ENCODE measurements at places on chromosomes 2 and 18. TPM values are rescaled to one million over a fixed set of nuclear protein-coding genes. Genes with fewer than 3 reads are reported as not detected.

- no peaks in the 10 kb centered on the region for H3K4me1 ChIP-seq
- DNase-seq: no peak
- no peaks in the 10 kb centered on the region for H3K36me3 ChIP-seq
- no peaks in the 10 kb centered on the region for H3K27me3 ChIP-seq
- H3K27ac ChIP-seq: no peak overlapping the region
Measured at GRCh38 chr2:148971547-148971946, 67.0 kb upstream of the LYPD6B start.

DNA sequence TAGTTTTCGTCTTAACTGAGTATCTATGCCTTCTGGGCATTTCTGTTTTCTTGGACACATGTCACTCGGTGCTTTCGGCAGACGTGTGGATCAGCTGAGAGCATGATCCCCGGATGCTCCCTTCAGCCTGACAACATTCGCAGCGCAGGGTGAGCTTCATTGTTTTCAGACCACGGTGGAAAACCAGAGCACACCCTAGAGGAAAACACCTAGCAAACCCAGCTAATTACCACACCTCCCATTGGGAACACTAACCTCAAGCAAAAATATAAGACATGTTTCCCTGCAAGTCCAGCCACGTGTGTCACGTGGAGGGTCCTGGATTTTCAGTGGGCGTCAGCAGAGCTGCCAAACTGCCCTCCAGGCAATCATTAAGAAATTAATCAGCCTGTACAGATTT, 31.0 kb downstream of the ANKRD29 start:
- H3K4me3 ChIP-seq: no peak overlapping the region
- DNase-seq: no peak
- peaks cover 10% of the 10 kb centered on the region for H3K36me3 ChIP-seq
- peaks cover 43% of the 10 kb centered on the region for H3K4me1 ChIP-seq
- no peaks in the 10 kb centered on the region for H3K27me3 ChIP-seq
- no peak overlapping the region for H3K27ac ChIP-seq

GRCh38 chr2:175806125-175806490, 196.0 kb downstream of the LNPK start:
- H3K4me3 ChIP-seq: no peak overlapping the region
- peaks cover 11% of the 10 kb centered on the region for H3K27me3 ChIP-seq
- H3K4me1 ChIP-seq: peaks cover 8% of the 10 kb centered on the region
- H3K27ac ChIP-seq: no peak overlapping the region
- DNase-seq: no peak

- H3K27me3 ChIP-seq: no peaks in the 10 kb centered on the region
- DNase-seq: no peak
- no peaks in the 10 kb centered on the region for H3K36me3 ChIP-seq
- no peak overlapping the region for H3K27ac ChIP-seq
- no peaks in the 10 kb centered on the region for H3K4me1 ChIP-seq
Measured at GRCh38 chr2:191500566-191500883, 177.4 kb upstream of the NABP1 start.

SERPINB13 gene
- not detected for total RNA-seq

GRCh38 chr2:187150670-187151069, 297.4 kb downstream of the CALCRL start:
- no peaks in the 10 kb centered on the region for H3K4me1 ChIP-seq
- no peak overlapping the region for H3K27ac ChIP-seq
- H3K36me3 ChIP-seq: no peaks in the 10 kb centered on the region
- H3K4me3 ChIP-seq: no peak overlapping the region
- no peaks in the 10 kb centered on the region for H3K27me3 ChIP-seq

DNA sequence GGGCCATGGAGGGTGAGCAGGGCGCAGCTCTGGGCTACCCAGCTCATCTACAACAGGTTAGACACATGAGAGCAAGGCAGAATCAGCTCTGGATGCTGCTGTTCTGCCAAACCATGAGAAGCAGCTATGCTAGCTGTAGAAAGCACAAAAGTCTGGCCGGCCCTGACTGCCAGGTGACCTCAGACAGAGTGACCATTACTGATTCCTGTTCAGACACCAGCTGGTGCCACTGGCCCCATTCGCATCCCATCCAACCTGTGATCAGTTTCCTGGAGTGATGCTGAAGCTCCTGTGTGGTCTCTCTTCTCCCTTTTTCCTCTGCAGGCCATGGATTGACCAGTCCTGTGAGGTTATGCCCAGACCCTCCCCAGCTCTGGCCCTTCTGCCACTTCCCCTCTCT, 14.3 kb downstream of the RBMS1 start:
- DNase-seq: no peak
- H3K36me3 ChIP-seq: no peaks in the 10 kb centered on the region
- no peaks in the 10 kb centered on the region for H3K27me3 ChIP-seq
- H3K27ac ChIP-seq: no peak overlapping the region
- no peak overlapping the region for H3K4me3 ChIP-seq

INHBB gene
- total RNA-seq: not detected

TWIST2 gene
- total RNA-seq: not detected

DNA sequence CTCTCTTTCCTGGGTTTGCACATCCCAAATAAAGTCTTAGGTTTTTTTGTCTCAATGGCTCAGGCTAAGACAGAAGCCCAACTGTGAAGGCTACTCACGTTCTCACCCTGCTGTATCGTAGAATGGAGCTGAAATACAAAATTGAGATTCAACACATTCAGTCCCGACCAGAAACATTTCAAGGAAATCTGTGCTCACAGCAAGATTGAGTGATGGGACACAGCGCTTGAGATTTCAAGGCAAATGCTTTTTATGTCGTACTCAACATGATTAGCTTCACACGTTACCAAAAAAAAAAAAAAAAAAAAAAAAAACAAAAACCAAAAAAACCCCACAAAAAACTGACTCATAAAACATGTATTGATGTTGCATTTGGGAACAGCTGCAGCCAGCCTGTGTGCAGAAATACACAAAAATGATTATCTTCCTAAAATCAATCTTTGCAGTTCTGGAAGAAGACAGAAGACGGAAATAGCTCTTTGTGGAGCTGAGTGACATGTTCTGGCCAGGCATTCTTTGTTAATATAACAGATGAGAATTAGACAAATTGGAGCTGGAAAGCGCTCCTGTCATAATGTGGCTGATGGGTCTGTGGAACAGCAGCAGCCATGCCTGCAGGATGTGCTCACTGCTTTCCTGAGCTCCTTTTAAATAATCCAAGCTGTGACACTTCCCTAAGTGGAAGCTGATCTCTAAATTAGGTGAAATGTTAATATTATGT, 453.2 kb downstream of the LPIN1 start:
- H3K27ac ChIP-seq: no peak overlapping the region
- H3K27me3 ChIP-seq: peaks cover 67% of the 10 kb centered on the region
- no peaks in the 10 kb centered on the region for H3K4me1 ChIP-seq
- no peak for DNase-seq

GRCh38 chr2:9649261-9649660, 18.5 kb upstream of the YWHAQ start:
- H3K36me3 ChIP-seq: peaks cover 10% of the 10 kb centered on the region
- no peak overlapping the region for H3K27ac ChIP-seq
- no peak overlapping the region for H3K4me3 ChIP-seq
- peaks cover 46% of the 10 kb centered on the region for H3K27me3 ChIP-seq
- no peak for DNase-seq
- H3K4me1 ChIP-seq: peaks cover 13% of the 10 kb centered on the region

DNA sequence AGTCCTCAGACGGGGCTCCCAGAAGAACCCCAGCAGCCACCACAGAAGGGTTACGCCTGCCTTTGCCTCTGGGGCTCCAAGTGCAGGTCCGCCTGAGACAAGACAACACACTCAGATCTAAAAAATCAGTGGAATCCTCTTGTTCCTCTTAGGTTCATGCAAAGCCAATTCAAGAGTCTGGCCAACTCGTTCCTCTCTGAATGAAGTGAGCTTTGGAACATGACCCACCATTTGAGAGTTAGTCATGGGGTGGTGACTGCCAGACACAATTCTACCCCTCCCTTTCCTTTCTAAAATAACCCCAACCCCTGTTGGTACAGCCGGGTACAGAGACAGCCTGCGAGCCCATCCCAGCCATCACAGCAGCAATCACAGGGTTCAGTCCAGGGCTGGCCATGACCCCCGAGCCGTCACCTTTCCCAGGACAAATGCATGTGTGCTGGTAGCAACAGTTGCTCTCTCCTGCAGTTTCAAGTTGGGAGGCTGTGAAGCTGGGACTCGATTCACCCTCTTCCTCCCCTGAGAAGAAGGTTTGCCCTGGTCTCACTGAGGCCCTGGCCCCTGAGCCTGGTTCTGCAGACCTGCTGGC, 183.1 kb upstream of the SH3BP4 start:
- no peak overlapping the region for H3K4me3 ChIP-seq
- H3K4me1 ChIP-seq: peaks cover 15% of the 10 kb centered on the region
- H3K27me3 ChIP-seq: peaks cover 83% of the 10 kb centered on the region
- H3K27ac ChIP-seq: no peak overlapping the region
- no peak for DNase-seq
- H3K36me3 ChIP-seq: no peaks in the 10 kb centered on the region

GRCh38 chr2:237594514-237594871, 4.0 kb upstream of the RAB17 start:
- peaks cover 24% of the 10 kb centered on the region for H3K27me3 ChIP-seq
- no peak for DNase-seq
- H3K4me1 ChIP-seq: peaks cover 7% of the 10 kb centered on the region
- H3K27ac ChIP-seq: no peak overlapping the region

DNA sequence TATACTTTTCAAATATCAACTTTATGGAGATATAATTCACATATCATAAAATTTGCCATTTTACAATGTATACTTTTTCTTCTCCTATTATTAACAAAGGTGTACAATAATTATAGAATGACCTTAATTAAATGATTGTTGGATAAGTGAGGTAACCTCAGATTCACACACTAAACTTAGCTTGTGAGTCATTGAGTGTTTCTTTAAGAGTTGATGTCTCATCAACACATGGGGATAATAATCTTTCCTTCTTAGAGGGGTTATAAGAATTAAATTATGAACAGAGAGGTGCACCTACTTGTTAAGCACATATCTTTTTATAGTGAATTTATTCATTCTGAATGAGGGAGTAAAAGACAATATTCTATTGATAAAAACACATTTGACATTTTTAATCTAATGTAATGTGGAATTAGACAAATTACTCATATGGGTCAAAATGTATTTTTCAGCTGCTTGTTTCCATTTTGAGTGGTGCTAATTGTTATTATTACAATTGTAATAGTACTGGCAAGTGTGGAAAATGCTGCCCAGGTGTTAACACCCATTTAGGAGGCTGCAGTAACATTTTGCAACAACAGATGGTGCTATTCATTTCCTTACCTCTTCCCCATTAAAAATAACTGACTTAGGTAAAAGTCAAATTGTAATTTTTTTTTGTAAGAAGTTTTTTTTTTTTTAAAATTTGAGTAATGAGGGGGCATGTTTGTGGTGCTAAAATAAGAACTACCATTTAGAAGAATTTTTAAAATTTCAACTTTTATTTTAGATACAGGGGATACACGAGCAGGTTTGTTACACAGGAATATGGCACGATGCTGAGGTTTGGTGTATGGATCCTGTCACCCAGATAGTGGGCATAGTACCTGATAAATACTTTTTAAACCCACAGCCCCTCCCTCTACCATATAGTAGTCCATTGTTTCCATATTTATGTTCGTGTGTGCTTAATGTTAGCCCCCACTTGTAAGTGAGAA, 32.1 kb upstream of the DYNAP start:
- no peaks in the 10 kb centered on the region for H3K36me3 ChIP-seq
- H3K27ac ChIP-seq: no peak overlapping the region
- H3K4me3 ChIP-seq: no peak overlapping the region
- H3K4me1 ChIP-seq: no peaks in the 10 kb centered on the region

- H3K4me1 ChIP-seq: peaks cover 18% of the 10 kb centered on the region
- peaks cover 15% of the 10 kb centered on the region for H3K27me3 ChIP-seq
- peak; percentile 80 for DNase-seq
- H3K27ac ChIP-seq: no peak overlapping the region
- H3K4me3 ChIP-seq: peak overlapping the region; percentile 12
Measured at GRCh38 chr2:85826990-85827878, 61.6 kb downstream of the ST3GAL5 start.

DNA sequence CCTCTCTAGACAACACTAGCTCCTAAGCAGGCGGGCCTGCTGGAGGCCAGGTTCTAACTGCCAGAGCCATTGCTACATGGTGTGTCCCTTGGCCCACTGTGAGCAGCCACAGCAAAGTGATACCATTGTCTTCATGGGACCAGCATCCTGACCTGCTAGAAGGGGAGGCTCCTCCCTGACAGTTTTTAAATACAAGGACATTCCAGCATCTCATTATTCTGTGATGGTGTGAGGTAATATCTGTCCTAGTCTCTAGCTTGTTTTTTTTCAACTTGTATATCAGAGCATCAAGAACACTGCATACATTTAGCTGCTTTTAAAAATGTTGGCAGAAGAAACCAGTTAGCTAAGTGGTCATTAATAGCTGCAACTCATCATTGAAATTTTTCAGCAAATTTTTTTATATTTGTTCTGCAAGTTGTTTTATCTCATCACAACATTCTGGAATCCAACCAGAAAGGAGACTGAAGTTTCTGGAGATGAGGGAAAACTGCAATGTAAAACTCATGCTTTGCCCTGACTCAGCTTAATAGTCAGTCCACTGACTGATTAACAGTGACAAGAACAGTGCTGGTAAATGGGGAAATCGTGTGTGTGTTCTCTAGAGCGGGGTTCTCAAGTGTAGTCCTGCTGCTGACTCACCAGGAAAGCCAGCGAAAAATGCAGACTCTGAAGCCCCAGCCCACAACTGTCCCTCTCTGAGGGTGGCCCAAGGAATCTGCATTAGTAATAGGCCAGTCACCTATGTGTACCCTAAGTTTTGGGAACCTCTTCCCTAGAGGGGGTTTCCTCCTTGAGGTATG, 17.8 kb downstream of the MAPRE3 start:
- no peaks in the 10 kb centered on the region for H3K27me3 ChIP-seq
- no peaks in the 10 kb centered on the region for H3K4me1 ChIP-seq
- no peaks in the 10 kb centered on the region for H3K36me3 ChIP-seq
- no peak overlapping the region for H3K4me3 ChIP-seq

KANSL1L gene
- total RNA-seq: 45.9 TPM

DNA sequence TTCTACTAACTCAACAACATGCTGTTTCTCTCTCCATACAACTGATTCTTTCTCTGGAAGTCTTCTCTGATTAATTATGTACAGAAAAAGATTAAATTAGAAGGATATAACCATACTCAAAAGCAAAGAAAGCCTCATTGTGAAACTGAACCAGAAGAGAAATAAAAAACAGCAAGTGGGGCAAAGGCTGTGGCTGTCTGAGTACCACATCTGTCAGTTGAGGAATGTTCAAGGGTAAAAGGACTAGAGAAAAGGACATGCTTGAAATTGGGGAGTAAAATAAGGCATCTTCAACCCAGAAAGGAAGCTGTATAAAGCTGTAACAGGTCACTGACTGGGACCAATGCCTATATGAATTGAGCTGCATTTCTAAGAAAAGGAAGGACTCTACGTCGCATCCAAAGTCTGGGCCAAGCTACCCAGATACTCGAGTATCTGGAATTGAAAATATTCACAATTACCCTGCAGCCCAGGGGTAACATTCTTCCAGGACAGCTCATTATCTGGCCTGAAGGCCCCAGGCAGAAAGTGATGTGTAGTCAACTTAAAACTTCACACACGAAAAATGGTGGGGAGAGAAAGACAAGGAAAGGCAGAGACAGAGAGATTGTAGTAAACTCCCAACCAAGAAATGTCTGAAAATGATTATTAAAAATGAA, 356.0 kb upstream of the GALNT5 start:
- peaks cover 21% of the 10 kb centered on the region for H3K4me1 ChIP-seq
- H3K4me3 ChIP-seq: no peak overlapping the region
- no peaks in the 10 kb centered on the region for H3K36me3 ChIP-seq
- DNase-seq: no peak

GRCh38 chr2:196170213-196170605, 1.2 kb downstream of the STK17B start:
- DNase-seq: peak; percentile 39
- H3K4me1 ChIP-seq: peaks cover 41% of the 10 kb centered on the region
- H3K27me3 ChIP-seq: no peaks in the 10 kb centered on the region
- peaks cover 44% of the 10 kb centered on the region for H3K36me3 ChIP-seq
- peak overlapping the region; percentile 75 for H3K27ac ChIP-seq

- no peaks in the 10 kb centered on the region for H3K27me3 ChIP-seq
- no peak for DNase-seq
- H3K27ac ChIP-seq: no peak overlapping the region
- H3K4me3 ChIP-seq: no peak overlapping the region
Measured at GRCh38 chr2:199378948-199379650, 78.6 kb downstream of the SATB2 start.

AQP12A gene
- total RNA-seq: not detected

Data from Calu3 (cell line).